ENCODE measurements at places on chromosomes 6 and 20.

GRCh38 chr6:20153194-20153593 lies 59.1 kb downstream of the MBOAT1 start:
- DNase-seq, result no peak

DNA sequence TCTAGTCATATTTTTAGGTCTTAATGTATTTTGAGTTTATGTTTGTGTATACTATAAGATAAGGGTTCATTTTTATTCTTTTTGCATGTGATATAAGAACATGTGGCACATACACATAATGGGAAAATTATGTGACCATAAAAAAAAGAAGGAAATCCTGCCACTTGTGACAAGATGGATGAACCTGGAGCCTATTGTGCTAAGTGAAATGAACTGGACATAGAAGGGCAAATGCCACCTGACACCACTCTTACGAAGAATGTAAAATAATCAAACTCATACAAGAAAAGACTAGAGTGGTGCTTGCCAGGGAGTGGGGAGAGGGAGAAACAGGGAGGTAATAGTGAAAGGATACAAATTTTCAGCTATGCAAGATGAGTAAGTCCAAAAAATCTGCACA lies 126.1 kb downstream of the PLEKHG1 start:
- DNase-seq, result no peak

GRCh38 chr6:36873612-36874442 lies 776 bp downstream of the PPIL1 start:
- no peak for DNase-seq

GRCh38 chr6:112268654-112269053 lies 14.3 kb upstream of the LAMA4 start:
- no peak for DNase-seq

GRCh38 chr6:129175066-129175465 lies 292.1 kb downstream of the LAMA2 start:
- DNase-seq, result no peak

DNA sequence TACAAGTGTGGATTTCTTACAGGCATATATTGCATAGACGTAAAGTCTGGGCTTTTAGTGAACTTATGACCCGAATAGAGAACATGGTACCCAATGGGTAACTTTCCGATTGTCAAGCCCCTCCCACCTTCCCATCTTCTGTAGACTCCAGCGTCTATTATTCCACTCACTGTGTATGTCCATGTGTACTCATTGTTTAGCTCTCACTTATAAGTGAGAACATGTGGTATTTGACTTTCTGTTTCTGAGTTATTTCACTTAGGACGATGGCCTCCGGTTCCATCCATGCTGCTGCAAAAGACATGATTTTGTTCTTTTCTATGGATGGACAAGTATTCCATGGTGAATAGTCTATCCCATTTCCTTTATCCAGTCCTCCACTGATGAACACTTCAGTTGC lies 306.4 kb downstream of the CD83 start:
- no peak for DNase-seq

GRCh38 chr6:37804586-37804985 lies 14.9 kb upstream of the ZFAND3 start:
- DNase-seq, result no peak

DNA sequence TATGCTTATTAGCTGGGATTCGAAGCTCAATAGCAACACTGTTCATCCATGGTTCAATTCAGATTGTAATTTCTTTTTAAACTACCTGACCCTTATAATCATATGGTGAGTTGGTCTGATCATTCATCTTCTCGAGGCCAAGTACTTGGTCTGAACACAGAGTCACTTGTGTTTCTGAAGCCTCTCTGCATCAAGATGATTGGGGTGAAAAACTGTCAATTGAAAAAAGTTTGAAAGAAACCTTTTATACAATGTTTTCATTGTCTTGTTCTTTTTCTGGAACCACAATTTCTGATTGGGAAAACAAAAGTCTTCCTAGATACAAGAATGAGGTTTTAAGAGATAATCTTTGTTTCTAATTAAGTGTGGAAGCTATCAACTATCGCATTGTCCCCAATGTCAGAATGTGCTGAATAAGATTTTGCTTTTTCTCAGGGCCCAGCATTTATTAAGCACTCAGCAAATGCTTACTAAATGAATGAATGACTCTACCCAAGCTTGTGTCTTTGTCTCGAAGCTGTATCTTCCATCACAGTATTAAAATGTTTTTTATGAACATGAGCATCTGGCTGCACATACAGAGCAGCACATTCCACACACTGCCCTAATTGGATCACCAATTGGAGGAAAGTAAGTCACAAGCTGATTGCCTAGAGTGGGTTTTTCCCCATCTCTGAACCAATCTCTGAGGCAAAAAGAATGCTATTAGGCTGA lies 45.0 kb upstream of the MOXD1 start:
- no peak for DNase-seq

DNA sequence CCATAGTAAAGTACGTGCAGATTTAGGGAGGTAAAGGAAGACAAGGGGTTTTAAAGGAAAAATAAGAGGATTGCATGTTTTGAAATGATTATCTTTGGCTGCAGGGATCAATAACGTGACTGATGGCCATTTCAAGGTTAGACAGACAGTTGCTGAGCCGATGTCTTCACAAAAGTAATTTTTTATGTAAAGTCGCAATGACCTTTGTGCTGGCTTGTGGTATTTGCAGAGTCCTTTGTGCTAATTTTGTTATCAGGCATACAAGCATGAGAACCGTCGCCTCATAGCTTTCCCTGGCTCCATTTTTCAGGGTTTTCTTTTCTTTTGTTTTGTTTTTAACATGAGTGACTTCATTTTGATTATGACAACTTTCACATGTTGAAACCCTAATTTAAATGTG lies 605.7 kb upstream of the GJE1 start:
- no peak for DNase-seq

GRCh38 chr6:153801917-153802316 lies 237.1 kb upstream of the OPRM1 start:
- no peak for DNase-seq

- DNase-seq, result no peak
Measured at GRCh38 chr20:2814587-2815051, at the start of gene C20orf141. TSS of gene C20orf141 (plus strand) at chr20:2814987. CDS start at chr20:2815185, 198 bp downstream.

- DNase-seq, result no peak
Measured at GRCh38 chr6:21605166-21605565, 11.6 kb downstream of the SOX4 start.

DNA sequence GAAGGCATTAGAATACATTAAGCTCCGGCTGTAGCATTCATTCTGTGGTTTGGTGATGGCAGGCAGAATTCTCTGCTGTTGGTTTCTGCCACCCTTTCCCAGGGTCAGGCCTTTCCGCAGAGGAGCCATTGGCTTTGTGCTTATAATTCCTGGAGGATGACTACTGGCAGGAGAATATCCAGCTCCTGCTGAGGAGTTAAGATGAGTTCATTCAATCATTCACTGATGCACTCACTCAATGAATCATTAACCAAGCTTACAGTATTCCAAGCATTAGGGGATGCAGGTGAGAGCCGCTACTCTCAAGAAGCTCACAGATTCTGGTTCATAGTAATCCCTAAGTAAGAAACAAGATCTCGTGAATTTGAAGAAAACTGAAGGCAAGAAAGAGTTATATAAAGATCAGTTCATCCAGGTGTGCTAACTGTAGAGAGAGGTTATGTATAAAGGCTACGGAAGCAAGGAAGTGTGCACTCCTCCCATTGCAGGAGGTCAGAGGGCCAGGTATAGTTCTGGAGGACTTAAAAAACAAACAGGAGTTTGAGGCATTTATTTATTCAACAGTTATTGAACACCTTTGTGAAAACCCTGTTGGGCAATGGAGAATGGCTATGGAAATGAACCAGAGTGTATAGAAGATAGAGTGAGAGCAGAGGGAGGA lies 75.5 kb downstream of the HMGN3 start:
- DNase-seq, result no peak

GRCh38 chr20:57650756-57651483 lies 30.7 kb upstream of the ZBP1 start:
- peak; percentile 29 for DNase-seq

- no peak for DNase-seq
Measured at GRCh38 chr20:4838526-4838925, 116.8 kb downstream of the PRND start.

GRCh38 chr6:41914869-41915530 lies 5.9 kb downstream of the MED20 start:
- DNase-seq, result no peak

GRCh38 chr20:8490076-8490830 lies 358.2 kb downstream of the PLCB1 start:
- DNase-seq, result no peak

DNA sequence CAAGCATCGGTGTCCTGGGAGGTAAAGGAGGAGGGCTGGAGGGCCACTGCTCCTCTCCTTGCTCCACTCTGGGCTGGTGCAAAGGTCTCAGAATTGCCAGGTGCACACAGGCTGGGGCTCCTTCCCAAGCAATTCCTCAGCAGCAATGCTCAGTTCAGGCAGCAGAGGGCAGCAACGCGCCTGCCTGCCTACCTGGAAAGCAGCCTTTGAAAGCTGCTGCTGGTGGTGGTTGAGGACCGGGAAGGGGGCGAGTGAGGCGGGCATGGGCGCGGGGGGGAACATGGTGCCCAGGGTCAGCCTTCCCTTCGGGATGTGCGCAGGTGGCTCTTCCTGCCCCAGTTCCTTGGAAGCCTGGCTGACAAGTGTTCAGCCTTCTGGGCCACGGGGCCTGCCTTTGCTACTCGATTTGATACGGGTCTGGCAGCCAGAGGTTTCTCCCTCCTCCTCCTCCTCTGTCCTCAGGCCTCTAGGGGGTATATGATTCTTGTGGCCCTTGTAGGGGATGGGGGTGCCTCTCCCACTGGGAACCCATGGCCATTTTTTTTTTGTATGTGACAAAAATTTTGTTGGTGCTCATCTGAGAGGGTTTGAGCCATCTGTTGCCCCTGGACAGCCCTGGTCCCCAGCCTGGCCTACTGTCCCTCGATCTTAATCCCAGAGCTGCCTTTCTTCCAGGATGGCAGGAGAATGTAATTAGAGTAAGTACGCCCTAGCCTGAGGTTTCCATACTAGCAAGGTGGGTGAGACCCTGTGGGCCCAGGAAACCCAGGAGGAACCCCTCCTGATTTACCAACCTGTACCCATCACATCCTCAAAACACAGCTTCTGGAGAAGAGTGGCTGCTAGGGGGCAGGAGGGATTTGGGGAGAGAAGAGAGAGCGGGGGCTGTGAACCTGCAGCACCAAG lies 20.1 kb downstream of the MRPS18A start:
- peak; percentile 87 for DNase-seq

GRCh38 chr20:7850775-7851490 lies 89.3 kb downstream of the HAO1 start:
- no peak for DNase-seq

GRCh38 chr6:27133281-27134227 lies 113.9 kb upstream of the PRSS16 start:
- DNase-seq, result no peak

- DNase-seq, result no peak
Measured at GRCh38 chr6:108008363-108008762, 50.4 kb upstream of the SEC63 start.

GRCh38 chr6:43492673-43493072 lies 15.3 kb downstream of the TJAP1 start:
- DNase-seq, result no peak

All from dorsolateral prefrontal cortex (tissue), 122 donors.